Renal pelvis (tissue), 12 donors: ENCODE measurements at places on chromosomes 13 and 19. TPM values are rescaled to one million over a fixed set of nuclear protein-coding genes. Genes with fewer than 3 reads are reported as not detected.

DNA sequence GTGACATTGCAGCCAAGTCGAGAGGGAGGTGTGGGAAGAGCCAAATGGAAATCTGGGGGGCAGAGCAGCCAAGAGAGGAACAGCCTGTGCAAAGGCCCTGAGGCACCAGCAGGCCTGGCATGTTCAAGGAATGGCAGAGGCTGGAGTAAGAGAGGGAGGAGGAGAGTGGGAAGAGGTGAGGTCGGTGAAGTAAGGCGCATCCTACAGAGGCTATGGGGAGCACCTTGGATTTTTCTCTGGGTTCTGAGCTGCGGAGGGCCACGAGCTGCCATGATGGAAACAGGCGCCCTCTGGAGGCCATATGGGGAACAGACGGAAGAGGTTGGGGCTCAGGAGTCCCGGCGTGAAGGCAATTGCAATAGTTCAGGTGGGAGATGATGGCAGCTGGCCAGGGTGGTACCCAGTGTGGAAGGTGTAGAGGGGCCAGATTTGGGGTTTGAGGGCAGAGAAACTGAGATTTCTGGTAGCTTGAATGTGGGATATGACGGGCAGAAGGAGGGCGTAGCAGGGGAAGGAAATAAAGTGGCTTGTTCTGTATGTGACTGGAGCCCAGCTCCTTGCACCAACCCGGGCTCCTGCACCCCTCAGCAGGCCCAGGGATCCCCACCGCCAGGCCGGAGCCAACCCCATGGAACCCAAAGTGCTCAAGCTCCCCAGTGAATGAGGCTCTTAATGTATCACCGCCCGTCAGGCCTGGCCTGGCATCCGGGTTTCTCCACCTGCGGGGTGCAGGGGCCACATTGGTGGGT is 20.5 kb upstream of the STRN4 start:
- no peak for DNase-seq

The PGLYRP1 gene
- polyA plus RNA-seq, result 0.84 TPM

DNA sequence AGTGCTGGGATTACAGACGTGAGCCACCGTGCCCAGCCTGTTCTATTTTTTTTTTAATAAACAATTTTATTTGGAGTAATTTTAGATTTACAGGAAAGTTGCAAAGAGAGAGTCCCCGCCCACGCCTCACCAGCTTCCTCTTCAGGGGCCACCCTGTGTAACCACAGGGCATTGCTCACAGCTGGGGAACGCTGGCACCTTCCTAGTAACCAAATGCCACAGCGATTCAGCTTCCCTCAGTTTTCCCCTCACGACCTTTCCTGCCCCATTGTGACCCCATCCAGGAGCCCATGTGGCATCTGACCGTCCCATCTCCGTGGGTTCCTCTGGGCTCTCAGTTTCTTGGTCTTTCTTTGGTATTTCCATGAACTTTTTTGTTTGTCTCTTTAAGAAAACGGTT is 83.9 kb downstream of the GNG7 start:
- no peak for DNase-seq

DNA sequence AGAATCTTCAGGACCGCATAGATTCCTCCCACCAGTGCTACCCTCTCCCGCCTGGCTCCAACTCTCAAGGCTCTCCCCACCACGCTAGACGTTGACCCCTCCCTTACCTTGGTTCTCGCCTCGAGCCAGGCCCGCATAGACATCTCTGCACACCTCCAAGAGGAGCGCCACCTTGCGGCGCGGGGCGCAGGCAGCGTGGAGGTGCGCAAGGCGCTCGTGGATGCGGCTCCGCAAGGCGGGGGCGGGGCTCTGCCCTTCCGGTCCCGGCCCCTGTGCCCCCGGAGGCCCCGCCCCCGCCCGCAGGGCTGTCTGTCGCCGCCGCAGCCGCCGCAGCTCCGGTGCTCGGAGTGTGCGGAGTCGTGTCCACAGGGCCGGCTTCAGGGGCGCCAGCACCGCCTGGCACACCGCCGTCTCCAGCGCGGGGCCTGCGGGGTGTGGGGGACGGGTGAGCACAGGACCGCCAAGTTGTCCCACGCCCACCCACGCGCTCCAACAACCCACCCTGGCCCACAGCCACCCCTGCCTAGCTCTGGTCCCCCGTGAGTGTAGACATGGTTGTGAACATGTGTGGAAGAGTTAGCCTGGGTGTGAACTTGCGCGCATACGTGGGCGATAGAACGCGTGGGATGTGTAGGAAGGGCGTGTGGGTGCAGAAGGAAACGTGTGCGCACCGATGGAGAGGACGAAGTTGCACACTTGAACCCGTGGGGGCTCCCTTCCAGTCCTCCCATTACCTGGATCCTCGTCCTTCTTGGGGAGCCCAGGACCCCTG is 8.1 kb downstream of the RINL start:
- peak; percentile 59 for DNase-seq

The ZNF414 gene
- polyA plus RNA-seq, result 26.9 TPM

- no peak for DNase-seq
Observed at GRCh38 chr13:102970542-102970941, 95.7 kb downstream of the SLC10A2 start.

GRCh38 chr19:5434970-5435641 is 20.1 kb upstream of the ZNRF4 start:
- DNase-seq, result no peak

DNA sequence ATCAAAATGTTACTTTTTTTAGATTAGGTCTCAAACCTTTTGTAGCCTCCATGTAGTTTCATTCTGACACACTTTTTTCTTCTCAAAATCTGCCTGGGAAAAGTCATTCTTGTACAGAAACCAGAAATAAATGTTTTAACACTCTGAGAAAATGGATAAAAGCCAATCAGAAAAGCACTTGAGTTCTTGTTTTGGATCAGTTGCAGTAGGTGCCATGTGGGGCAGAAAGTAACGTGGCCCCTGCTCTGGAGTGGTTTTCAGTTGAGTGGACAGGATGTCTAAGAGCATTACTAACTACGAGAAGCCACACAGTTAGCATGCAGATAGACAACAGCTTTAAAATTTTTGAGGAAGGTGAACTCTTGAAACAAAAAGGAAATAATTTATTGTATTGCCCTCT is 19.1 kb downstream of the GPR183 start:
- no peak for DNase-seq

- no peak for DNase-seq
Observed at GRCh38 chr13:97395447-97396136, 38.4 kb upstream of the RAP2A start.

The RINL gene
- 9.6 TPM for polyA plus RNA-seq

DNA sequence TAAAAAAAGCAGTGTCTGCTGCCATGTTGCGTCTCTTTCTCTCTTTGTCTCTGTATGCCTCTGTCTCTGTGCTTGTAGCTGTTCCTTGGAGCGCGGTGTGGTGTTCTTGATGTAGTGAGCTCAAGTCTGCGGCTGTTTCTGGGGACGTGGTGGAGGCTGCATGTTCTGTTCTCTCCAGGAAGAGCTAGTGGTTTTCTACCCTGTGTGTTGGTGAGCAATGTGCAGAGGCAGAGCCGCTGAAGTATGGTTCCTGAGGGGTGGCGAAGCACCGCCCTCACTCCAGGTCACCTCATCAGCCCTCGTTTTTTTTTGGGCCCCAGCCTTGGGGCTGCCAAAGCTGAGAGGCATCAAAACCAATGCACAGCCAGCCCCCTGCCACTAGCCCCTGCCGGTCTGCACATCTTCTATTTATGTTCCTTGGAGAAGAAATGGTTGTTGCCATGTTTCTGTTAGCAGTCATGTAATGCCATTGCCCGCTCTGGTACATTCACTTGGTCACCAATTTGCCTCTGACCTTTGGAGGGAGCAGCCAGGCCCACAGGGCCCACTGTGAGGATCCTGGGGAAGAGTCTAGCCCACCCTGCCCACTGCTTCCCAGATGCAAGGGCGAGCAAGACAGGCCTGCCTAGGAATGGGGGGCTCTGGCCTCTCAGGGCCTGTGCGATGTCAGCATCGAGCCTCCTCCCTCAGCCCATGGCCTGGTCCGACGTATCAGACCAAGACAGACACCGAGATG is 7.2 kb downstream of the HNRNPL start:
- no peak for DNase-seq

GRCh38 chr13:79772811-79773210 is 291.9 kb downstream of the NDFIP2 start:
- no peak for DNase-seq

- no peak for DNase-seq
Observed at GRCh38 chr13:97844151-97844550, 109.3 kb upstream of the IPO5 start.

GRCh38 chr13:31930901-31931522 is 100.6 kb upstream of the FRY start:
- no peak for DNase-seq
